ENCODE measurements at places on chromosomes 4 and X. TPM values are rescaled to one million over a fixed set of nuclear protein-coding genes. Genes with fewer than 3 reads are reported as not detected.

The GUCY1A1 gene
- 6.2 TPM for total RNA-seq

DNA sequence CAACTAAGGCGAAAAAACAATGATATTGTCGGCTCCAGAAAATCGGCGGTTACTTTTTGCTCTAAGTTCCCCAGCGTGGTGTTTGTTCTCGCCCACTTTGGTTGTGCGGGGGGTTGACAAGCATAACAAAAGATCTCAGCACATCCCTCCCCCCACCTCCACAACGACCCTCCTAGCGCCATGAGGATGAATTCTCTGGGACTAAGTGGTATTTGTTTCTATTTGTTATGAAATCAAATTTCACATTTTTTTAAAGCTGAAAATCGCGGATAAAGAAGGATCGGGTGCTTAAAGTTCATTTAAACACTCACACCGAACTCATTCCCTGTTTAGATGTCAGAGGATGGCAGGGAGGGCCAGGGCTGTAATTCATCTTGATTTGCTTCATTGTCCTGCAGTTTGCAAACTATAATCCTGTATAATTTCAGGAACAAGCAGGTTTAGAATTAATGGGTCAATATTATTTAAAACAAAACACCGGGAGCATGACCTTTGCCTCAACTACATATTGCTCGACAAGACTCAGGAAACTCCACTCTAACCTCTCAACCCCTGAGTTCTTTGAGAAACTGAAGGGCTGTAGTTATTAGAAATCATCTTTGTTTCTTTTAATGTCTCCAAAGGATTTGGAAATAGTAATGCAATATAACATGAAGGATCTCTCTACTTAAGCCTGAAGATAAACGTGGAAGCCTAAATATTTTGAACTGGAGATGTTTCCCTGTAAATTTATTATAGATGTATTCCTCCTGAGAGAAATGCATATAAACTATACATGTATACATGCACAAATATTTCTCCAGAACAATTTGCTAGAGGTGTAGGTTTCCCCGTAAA lies 6.4 kb downstream of the PITX2 start:
- peak overlapping the region; percentile 58 for H3K27ac ChIP-seq
- DNase-seq = no peak
- peaks cover 11% of the 10 kb centered on the region for H3K36me3 ChIP-seq
- peak overlapping the region; percentile 76 for H3K4me3 ChIP-seq
- H3K4me1 ChIP-seq = peaks cover 39% of the 10 kb centered on the region
- H3K27me3 ChIP-seq = peaks cover 96% of the 10 kb centered on the region

GRCh38 chr4:8523766-8524165 lies 56.4 kb upstream of the GPR78 start:
- H3K4me3 ChIP-seq = no peak overlapping the region
- DNase-seq = no peak
- H3K36me3 ChIP-seq = no peaks in the 10 kb centered on the region
- no peaks in the 10 kb centered on the region for H3K4me1 ChIP-seq

The TMEM35A gene
- 3.0 TPM for total RNA-seq

GRCh38 chr4:32824336-32824735 lies 2104.2 kb downstream of the PCDH7 start:
- no peak for DNase-seq
- no peak overlapping the region for H3K4me3 ChIP-seq
- H3K27me3 ChIP-seq = no peaks in the 10 kb centered on the region
- H3K27ac ChIP-seq = no peak overlapping the region

DNA sequence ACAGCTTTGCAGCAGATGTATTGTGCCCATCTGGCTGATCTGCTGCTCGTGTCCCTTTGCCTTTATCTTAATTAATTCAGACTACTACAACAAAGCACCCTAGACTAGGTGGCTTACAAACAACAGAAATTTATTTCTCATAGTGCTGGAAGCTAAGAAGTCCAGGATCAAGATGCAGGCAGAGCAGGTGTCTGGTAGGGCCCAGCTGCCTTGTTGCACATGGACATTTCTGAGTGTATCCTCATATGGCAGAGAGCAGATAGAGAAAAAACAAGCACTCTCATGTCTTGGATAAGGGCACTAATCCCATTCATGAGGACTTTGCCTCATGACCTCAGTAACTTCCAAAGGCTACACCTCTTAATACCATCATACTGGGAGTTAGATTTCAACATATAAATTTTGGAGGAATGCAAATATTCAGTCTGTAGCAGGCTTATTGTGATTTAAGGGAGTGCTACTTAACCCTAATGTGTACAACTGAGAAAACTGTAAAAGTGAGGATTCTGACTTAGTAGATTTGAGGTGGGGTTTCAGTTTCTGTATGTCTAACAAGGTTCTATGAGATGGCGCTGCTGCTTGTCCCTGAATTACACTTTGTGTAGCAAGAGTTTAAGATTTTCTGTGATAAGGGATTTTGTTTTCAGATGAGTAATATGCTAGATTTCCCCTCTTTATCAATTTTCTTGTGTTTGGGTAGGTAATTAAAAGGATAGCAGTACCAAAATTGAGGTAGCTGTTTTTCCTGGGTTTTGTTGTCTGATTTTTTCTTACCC lies 473.2 kb upstream of the TECRL start:
- no peak overlapping the region for H3K4me3 ChIP-seq
- H3K36me3 ChIP-seq = no peaks in the 10 kb centered on the region
- no peak overlapping the region for H3K27ac ChIP-seq
- H3K27me3 ChIP-seq = peaks cover 4% of the 10 kb centered on the region

The TEX11 gene
- total RNA-seq = not detected

- H3K4me3 ChIP-seq = no peak overlapping the region
- H3K4me1 ChIP-seq = no peaks in the 10 kb centered on the region
- H3K27me3 ChIP-seq = peaks cover 3% of the 10 kb centered on the region
- DNase-seq = no peak
- H3K27ac ChIP-seq = no peak overlapping the region
Measured at GRCh38 chr4:89422441-89422990, 114.9 kb upstream of the GPRIN3 start.

GRCh38 chr4:154465085-154465484 lies 26.5 kb downstream of the DCHS2 start:
- peaks cover 8% of the 10 kb centered on the region for H3K27me3 ChIP-seq
- H3K4me3 ChIP-seq = no peak overlapping the region
- H3K4me1 ChIP-seq = no peaks in the 10 kb centered on the region
- no peak for DNase-seq

The HMX1 gene
- 3.4 TPM for total RNA-seq

DNA sequence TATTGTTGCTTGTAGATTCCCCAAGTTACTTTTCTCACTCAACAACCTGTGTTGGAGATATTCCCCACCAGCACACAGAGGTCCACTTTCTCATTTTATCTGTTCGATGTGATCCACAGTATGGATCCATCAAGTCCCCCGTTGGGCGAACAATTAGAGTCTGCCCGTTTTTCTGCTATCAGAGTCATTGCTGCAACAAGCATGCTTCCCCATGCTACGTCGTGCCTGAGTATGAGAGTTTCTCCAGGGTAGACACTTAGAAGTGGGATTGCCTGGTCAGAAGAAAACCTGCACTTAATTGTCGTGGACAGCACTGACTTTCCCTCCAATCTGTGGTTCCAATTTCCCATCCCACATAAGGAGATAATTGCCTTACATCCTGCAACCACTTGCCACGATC lies 62.7 kb upstream of the SHOX start:
- no peaks in the 10 kb centered on the region for H3K36me3 ChIP-seq
- H3K4me1 ChIP-seq = no peaks in the 10 kb centered on the region
- H3K4me3 ChIP-seq = no peak overlapping the region
- H3K27ac ChIP-seq = no peak overlapping the region
- H3K27me3 ChIP-seq = peaks cover 3% of the 10 kb centered on the region

The IGSF1 gene
- 19.2 TPM for total RNA-seq

The AVPR2 gene
- not detected for total RNA-seq

DNA sequence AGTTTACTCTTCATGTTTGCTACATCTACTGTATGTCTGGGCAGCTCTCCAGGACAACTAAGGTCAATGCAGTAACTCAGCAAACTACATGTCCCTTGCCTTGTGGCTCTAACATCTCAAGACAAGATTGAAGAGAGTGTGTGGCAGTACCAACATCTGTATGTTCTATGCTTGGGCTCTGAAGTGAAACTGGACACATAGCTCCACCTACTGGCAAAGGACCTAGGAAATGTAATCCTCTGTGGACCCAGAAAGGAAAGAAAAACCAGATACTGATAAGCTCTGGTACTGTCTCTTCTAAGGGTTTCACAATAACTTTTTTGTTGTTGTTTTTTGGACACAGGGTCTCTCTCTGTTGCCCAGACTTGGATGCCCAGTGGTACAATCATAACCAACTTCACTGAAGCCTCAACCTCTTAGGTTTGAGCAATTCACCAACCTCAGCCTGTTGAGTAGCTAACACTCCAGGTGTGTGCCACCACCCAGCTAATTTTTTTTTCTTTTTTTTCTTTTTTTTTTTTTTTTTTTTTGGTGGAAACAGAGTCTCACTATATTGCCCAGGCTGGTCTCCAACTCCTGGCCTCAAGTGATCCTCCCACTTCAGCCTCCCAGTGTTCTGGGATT lies 64.1 kb downstream of the QDPR start:
- peaks cover 5% of the 10 kb centered on the region for H3K27me3 ChIP-seq
- H3K4me1 ChIP-seq = no peaks in the 10 kb centered on the region
- no peak for DNase-seq
- H3K27ac ChIP-seq = no peak overlapping the region
- no peaks in the 10 kb centered on the region for H3K36me3 ChIP-seq

The EIF1AX gene
- 95.2 TPM for total RNA-seq

GRCh38 chr4:120010646-120011045 lies 56.0 kb downstream of the MAD2L1 start:
- H3K27me3 ChIP-seq = peaks cover 7% of the 10 kb centered on the region
- peaks cover 9% of the 10 kb centered on the region for H3K4me1 ChIP-seq
- no peak overlapping the region for H3K27ac ChIP-seq
- DNase-seq = no peak

The SHOX gene
- not detected for total RNA-seq

GRCh38 chr4:77342170-77342810 lies 185.3 kb downstream of the CCNG2 start:
- H3K27me3 ChIP-seq = peaks cover 4% of the 10 kb centered on the region
- peak overlapping the region; percentile 68 for H3K27ac ChIP-seq
- peaks cover 4% of the 10 kb centered on the region for H3K36me3 ChIP-seq
- H3K4me3 ChIP-seq = no peak overlapping the region
- DNase-seq = no peak

GRCh38 chr4:167622481-167623240 lies 388.4 kb upstream of the SPOCK3 start:
- no peak overlapping the region for H3K27ac ChIP-seq
- H3K4me3 ChIP-seq = no peak overlapping the region
- H3K4me1 ChIP-seq = no peaks in the 10 kb centered on the region
- H3K36me3 ChIP-seq = no peaks in the 10 kb centered on the region
- peak; percentile 77 for DNase-seq
- H3K27me3 ChIP-seq = peaks cover 4% of the 10 kb centered on the region

The DCAF12L1 gene
- 0.56 TPM for total RNA-seq

DNA sequence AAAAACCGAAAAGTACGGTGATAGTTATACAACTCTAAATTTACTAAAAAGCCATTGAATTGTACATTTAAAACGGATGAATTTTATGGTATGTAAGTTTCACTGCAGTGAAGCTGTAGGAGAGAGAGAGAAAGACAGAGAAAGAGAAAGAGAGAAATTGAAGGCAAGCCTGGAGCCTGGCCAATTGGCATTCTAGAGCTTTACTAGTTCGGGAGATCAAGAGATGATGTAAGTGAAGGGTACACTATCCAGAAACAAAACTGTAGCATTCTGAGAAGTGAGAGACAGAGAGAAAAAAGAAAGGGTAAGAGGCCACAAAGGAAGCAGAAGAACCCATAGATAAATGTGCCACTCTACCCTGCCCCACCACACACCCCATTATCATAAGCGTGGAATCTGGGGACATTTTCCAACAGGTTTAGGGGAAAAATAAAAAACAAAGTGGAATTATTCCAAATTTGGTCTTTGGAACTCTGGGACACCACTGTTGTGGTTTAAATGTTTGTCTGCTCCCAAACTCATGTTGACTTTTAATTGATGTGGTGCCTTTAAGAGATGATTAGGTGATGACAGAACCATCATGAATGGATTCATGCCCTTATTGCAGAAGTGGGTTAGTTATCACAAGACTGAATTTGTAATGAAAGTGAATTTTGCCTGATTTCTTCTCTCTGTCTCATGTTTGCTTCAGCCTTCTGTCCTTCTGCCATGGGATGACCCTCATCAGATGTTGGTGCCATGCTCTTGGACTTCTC lies 123.0 kb upstream of the PLS3 start:
- H3K27me3 ChIP-seq = no peaks in the 10 kb centered on the region
- H3K36me3 ChIP-seq = peaks cover 4% of the 10 kb centered on the region
- no peak overlapping the region for H3K27ac ChIP-seq
- H3K4me1 ChIP-seq = no peaks in the 10 kb centered on the region

GRCh38 chrX:150690126-150690525 lies 3.1 kb upstream of the MTMR1 start:
- no peak overlapping the region for H3K4me3 ChIP-seq
- no peak overlapping the region for H3K27ac ChIP-seq
- DNase-seq = no peak
- H3K27me3 ChIP-seq = no peaks in the 10 kb centered on the region

The ARMCX2 gene
- total RNA-seq = 86.1 TPM

DNA sequence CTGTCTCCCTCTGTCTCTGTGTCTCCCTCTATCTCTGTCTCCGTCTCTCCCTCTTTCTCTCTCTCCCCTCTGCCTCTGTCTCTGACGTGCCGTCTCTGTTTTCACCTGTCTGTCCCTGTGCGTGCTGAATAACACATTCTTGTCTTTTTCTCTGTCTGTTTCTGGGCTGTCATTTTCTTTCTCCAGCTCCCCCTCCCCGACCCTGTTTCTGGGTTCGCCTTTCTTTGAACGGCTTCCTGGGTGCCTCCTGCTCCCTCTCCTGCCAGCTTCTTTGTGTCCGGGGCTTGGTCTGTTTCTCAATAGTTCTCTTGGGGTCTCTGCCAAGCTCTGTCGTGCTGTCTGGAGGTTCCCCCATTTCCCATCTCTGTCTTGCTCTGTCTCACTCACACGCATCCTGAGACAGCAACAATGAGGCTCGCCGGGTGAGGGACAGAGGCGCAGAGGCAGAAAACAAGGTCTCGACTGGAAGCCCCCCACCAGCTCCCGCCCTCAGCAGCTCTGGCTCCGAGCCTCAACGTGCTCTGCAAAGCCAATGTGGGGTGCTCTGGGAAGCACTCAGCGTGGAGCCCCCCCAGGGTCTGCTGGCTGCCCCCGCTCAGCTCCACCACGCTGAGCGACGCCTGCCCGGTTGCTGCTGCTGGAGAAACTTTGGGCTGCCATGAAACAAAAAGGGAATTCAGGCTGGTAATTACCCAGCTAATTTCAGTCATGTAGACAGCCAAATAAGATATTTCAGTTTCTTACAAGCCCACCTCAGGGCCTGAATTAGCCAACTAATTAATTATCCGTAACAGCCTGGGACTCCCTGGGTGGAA lies 3.4 kb downstream of the CPLX1 start:
- H3K4me3 ChIP-seq = no peak overlapping the region
- no peak overlapping the region for H3K27ac ChIP-seq
- H3K36me3 ChIP-seq = no peaks in the 10 kb centered on the region
- peaks cover 53% of the 10 kb centered on the region for H3K27me3 ChIP-seq
- DNase-seq = no peak
- H3K4me1 ChIP-seq = no peaks in the 10 kb centered on the region

DNA sequence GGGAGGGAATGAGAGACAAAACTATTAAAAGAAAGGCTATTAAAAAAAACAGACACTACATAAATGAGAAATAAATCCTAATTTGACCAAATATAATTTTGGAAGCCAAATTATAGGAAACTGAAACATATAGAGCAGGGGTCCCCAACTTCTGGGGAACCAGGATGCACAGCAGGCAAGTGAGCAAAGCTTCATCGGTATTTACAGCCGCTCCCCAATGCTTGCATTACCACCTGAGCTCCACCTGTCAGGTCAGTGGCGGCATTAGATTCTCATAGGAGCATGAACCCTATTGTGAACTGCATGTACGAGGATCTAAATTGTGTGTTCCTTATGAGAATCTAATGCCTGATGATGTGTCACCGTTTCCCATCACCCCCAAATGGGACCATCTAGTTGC lies 28.4 kb downstream of the ABCG2 start:
- H3K4me3 ChIP-seq = no peak overlapping the region

The MBTPS2 gene
- total RNA-seq = 21.8 TPM

The CENPVL3 gene
- 2.9 TPM for total RNA-seq

The HTN3 gene
- not detected for total RNA-seq

The FAM199X gene
- 18.5 TPM for total RNA-seq
